ENCODE measurements at places on chromosomes 7 and 10. TPM values are rescaled to one million over a fixed set of nuclear protein-coding genes. Genes with fewer than 3 reads are reported as not detected.

The CYP3A4 gene
- total RNA-seq: not detected

The FUOM gene
- total RNA-seq: 11.9 TPM

The LDB1 gene
- 103 TPM for total RNA-seq

The CAMK2B gene
- total RNA-seq: 94.5 TPM

The DNAH11 gene
- 3.8 TPM for total RNA-seq

The XPNPEP1 gene
- 108 TPM for total RNA-seq

The SERPINE1 gene
- total RNA-seq: not detected

The TUBB8 gene
- total RNA-seq: not detected

The CCDC6 gene
- total RNA-seq: 42.9 TPM

The ADO gene
- total RNA-seq: 32.9 TPM

The OLAH gene
- total RNA-seq: not detected

The RNLS gene
- total RNA-seq: 8.1 TPM

The PIK3AP1 gene
- 3.1 TPM for total RNA-seq

The BRAF gene
- 148 TPM for total RNA-seq

The NPSR1 gene
- not detected for total RNA-seq

The NEUROG3 gene
- total RNA-seq: not detected

The CYP26C1 gene
- 0.63 TPM for total RNA-seq

The CHCHD1 gene
- total RNA-seq: 16.3 TPM

The EPDR1 gene
- total RNA-seq: 13.8 TPM

The NAPEPLD gene
- 32.2 TPM for total RNA-seq

The NEURL1 gene
- 44.4 TPM for total RNA-seq

The MGAM2 gene
- 0.31 TPM for total RNA-seq

The C10orf62 gene
- total RNA-seq: not detected

The FAM131B gene
- total RNA-seq: 99.5 TPM

The MYH16 gene
- total RNA-seq: not detected

The IL15RA gene
- total RNA-seq: not detected

The FZD8 gene
- total RNA-seq: 17.5 TPM
